ENCODE measurements at places on chromosomes 3 and 15.

GRCh38 chr3:124558991-124559845 lies 171.0 kb upstream of the UMPS start:
- no peak for DNase-seq

- no peak for DNase-seq
Observed at GRCh38 chr3:12994357-12994606, 78.9 kb downstream of the IQSEC1 start.

GRCh38 chr3:55974421-55975165 lies 487.5 kb upstream of the WNT5A start:
- no peak for DNase-seq

DNA sequence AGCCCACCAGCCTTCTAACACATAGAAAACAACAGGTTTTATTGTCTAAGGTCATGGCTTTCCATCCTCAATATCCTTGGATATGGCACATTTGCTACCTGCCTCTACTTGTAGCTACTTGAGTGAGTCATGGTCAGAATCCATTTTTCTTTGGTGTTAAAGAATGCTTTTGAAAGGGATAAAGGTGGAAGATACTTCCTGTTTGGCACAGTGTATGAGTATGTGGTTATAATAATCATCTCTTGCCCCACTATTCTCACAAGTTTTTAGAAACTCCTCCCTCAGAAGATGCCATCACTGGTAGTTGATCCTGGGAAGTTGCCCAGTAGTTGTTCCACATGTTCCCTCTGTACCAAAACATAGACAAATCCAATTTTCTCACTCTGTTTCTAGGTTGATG lies 508.6 kb upstream of the IL12A start:
- DNase-seq, result no peak

DNA sequence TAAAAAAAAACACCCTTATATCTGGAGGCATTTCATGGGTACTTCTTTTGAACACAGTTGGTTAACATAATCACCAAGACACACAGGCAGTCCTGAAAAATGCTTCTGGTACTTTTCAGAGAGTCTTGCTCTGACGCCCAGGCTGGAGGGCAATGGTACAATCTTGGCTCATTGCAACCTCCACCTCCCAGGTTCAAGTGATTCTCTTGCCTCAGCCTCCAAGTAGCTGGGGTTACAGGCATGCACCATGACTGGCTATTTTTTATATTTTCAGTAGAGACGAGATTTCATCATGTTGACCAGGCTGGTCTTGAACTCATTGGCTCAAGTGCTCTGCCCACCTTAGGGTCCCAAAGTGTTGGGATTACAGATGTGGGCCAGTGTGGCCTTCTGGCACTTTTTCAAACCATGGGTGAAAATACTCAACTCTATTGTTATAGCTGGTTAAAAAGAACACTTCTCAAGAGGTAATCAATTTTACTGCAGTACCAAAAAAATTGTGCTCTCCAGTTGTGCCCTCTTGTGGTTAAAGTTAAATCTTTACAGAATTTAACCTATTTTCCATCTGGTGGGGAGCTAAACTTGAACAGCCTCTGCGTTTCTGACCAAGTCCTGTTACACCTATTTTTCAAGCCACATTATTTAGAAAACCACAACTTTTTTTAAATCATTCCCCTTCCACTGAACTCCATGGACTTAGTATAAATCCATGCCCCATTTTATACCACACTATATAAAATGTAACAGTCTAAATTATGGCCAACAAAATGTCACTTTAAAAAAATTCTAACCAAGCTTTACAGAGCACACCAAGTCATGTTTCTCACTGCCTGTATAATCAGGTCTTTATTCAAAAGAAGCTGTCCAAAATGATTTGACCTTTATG lies 1.2 kb upstream of the SNAPC5 start:
- peak; percentile 67 for DNase-seq

DNA sequence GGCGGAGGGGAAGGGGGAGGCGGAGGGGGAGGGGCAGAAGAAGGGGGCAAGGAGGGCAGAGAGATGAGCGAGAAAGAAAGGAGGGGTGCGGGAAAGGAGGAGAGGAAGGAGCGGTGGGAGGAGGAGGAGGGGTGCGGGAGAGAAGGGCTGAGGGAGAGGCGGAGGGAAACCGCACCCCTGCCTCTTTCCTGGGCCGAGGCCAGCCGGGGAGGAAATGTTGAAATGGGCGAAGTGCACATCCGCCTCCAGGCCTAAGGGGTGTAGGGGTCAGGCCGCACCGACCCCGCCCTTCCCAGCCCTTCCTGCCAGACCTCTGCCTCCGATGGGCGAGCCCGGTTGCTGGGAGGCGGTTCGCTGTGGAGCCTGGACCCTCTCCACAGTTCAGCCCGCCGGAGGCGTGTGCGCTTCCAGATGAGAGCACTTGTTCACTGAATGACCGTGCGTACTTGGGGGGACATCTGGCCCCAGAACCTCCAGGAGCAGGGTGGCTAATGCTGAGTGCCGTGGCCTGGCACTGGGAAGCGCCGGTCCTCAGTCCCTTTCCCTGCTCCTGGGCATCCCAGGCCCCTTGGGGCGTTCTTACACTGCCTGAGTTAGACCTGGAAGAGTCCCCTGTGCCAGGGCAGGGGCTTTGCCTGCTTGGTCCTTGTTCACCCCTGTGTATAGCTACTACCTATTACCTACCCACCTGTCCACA lies 110.3 kb upstream of the KLF13 start:
- DNase-seq, result peak; percentile 75

DNA sequence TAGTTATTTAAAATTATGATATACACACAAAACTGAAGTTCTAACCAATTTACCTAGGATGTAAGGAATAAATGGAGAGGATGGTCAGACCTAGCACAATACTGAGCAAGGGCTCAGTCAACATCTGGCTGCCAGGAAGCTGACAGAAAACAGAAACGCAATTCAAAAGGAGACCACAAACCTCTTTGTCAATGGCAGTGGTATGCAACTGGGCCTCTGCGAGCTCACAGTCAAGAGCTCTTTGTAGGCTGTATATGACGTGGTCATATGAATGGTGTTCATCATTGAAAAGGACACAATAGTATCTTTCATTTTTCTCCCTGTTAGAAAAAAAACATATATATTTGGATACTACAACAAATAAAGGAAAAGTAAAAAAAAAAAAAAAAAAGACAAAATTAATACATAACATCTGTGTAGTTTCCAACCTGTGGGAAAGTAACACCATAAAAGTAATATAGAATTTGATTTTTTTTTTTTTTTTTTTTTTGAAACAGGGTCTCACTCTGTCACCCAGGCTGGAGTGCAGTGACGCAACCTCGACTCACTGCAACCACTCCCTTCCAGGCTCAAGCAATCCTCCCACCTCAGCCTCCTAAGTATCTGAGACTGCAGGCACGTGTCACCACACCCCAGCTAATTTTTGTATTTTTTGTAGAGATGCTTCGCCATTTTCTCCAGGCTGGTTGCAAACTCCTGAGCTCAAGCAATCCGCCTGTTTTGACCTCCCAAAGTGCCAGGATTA lies 37.9 kb downstream of the UBR1 start:
- DNase-seq, result no peak

- DNase-seq, result no peak
Observed at GRCh38 chr3:24483873-24484272, 10.8 kb downstream of the THRB start.

- DNase-seq, result no peak
Observed at GRCh38 chr3:50649451-50649931, 25.2 kb upstream of the DOCK3 start.

- DNase-seq, result no peak
Observed at GRCh38 chr15:60062826-60063225, 58.7 kb downstream of the FOXB1 start.

DNA sequence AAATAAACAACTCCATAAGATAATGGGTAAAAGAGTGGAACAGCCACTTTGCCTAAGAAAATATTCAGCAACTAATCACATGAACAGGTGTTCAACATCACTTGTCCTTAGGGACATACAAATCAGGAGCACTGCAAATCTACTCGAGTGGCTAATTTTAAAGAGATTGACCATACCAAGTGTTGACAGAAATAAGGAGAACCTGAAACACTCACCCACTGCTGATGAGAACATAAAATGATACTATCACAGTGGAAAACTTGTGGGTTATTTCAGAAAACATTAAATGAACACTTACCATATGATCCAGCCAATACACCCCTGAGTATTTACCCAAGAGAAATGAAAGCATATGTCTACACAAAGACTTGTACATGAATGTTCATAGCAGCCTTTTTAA lies 70.5 kb downstream of the GABRB3 start:
- DNase-seq, result no peak
